ENCODE measurements at places on chromosomes 1 and 21.

DNA sequence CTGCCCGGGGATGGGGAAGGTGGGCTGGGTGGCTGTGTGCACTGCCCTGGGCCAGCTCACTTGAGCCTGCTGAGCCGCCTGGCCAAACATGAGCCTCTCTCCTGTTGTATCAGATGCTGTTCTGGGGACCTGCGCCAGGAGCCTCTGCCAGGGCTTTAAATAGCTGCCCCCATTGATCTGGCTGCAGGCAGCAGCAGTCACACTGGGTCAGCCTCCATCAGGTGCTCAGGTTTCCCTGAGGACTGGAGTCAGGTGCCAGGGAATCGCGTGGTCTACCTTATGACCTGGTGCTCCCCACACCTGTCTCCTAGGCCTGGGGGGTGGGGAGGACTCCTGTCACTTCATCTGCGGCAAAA lies 700 bp upstream of the CCDC28B start:
- DNase-seq, result no peak

- no peak for DNase-seq
These were observed 95.5 kb downstream of the ZFYVE9 start for GRCh38 chr1:52237430-52237829.

- DNase-seq, result no peak
These were observed 17.9 kb upstream of the CLCA1 start for GRCh38 chr1:86450847-86451246.

DNA sequence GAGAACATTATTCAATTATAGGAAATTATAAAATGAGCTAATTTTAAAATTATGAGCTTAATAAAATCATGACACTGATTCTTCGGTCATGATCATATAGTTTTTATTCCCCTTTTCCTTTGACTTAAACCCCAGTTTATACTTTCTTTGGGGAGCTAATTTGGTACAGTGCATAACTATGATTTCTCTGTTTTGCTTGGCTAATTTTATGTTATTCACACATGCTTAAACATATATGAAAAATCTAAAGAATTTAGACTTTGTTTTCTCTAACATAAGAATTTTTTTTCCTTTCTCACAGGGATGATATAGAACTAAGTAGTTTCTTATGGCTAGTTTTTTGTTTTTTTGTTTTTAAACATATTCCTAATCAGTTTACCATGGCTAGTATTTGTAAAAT lies 52.5 kb downstream of the STXBP3 start:
- no peak for DNase-seq

- DNase-seq, result no peak
These were observed 6.4 kb upstream of the MMEL1 start for GRCh38 chr1:2639203-2639602.

DNA sequence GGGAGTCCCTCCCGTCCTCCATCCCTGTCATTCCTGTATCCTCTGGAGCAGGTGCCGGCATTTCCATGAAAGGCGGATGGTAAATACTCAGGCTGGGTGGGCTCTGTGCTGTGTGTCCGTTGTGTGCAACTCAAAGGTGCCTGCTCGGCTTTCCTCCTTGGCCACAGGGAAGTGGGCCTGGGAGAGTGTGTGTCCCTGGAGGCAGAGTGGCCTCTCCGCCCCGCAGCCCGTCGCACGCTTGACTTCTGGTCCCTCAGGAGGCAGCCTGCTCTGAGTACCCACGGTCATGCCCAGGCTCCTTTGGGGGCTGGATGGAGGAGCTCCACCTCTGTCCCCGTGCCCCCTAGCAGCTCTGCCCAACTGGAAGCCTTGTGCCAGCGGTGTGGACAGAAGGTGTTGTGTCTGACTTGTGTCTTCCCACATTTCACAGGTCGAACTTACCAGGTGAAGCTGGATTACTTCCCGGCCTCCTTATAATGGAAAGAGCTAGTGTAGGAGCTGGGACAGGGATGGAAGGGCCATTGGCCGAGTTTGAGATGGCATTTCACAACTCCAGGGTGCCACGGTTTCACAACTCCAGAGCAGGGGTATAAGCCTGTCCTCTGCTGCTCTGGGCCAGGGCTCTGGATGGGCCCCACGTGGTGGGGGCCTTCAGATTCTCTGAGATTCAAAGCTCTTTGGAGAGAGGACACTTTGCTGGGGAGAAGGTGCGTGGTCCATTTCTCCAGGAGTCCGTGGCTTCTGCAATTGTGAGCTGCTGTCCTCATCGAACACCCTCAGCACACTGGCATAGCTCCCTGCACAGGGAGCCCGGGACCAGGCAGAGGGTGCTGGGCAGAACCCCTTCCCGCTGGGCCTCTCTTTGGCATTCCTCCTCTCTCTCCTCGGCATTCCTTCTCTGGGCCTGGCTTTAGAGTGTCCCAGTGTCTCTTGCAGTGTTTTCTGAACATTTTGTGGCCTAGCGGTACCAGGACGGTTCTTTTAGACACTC lies 152.7 kb upstream of the COL6A1 start:
- no peak for DNase-seq

DNA sequence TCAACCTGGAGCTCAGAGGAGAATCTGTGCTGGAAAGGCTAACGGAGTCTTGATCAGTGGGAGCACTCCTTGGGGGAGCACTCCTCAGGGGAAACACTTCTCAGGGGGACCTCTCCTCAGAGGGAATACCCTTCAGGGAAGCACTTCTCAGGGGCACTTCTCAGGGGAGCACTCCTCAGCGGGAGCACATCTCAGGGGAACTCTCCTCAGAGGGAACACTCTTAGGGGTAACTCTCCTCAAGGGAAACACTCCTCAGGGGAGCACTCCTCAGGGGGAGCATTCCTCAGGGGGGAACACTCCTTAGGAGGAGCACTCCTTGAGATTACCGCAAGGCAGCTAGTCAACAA lies 41.2 kb downstream of the CD2 start:
- no peak for DNase-seq

GRCh38 chr1:157124855-157125254 lies 13.3 kb downstream of the ETV3 start:
- DNase-seq, result no peak

- no peak for DNase-seq
These were observed 16.9 kb upstream of the COL11A1 start for GRCh38 chr1:103125219-103125618.

DNA sequence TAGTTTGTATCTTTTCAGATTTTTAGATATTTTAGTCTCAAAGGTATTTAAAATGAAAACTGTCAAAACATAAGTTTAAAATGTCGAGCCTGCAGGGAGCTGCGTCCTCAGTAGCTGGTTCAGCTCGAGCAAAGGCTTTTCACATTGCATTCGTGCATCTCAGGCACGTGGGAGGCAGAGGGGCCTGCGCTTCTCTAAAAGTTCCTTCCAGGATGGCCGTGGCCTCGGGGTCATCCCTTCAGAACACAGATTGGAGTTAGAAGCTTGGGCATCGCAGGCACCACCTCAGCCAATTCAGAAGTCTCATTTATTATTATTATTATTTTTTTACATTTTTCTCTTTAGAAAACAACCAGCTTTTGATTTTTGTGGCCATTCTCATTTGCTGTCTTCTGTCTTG lies 66.9 kb upstream of the DIP2A start:
- DNase-seq, result no peak

DNA sequence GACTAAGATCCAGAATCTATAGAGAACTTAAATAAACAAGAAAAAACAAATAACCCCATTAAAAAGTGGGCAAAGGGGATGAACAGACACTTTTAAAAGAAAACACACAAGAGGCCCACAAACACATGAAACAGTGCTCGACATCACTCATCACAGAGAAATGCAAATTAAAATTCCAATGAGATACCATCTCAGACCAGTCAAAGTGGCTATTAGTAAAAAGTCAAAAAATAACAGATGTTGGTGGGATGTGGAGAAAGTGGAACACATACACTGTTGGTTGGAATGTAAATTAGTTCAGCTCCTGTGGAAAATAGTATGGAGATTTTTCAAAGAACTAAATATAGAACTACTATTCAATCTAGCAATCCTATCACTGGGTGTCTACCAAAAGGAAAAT lies 143.1 kb downstream of the IFI44 start:
- no peak for DNase-seq

GRCh38 chr1:234535763-234536515 lies 57.0 kb upstream of the TARBP1 start:
- no peak for DNase-seq

- no peak for DNase-seq
These were observed 262.1 kb downstream of the AKT3 start for GRCh38 chr1:243587823-243588560.
